ENCODE measurements at places on chromosomes 6 and 20.

DNA sequence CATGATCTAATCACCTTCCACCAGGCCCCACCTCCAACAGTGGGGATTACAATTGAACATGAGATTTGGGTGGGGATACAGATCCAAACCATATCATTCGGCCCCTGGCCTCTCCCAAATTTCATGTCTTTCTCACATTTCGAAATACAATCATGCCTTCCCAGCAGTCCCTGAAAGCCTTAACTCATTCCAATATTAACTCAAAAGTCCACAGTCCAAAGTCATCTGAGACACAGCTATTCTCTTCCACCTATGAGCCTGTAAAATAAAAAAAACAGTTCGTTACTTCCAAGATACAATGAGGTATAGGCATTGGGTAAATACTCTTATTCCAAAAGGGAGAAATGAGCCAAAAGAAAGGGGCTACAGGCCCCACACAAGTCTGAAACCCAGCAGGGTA is 222.6 kb downstream of the SOD2 start:
- no peak for DNase-seq

DNA sequence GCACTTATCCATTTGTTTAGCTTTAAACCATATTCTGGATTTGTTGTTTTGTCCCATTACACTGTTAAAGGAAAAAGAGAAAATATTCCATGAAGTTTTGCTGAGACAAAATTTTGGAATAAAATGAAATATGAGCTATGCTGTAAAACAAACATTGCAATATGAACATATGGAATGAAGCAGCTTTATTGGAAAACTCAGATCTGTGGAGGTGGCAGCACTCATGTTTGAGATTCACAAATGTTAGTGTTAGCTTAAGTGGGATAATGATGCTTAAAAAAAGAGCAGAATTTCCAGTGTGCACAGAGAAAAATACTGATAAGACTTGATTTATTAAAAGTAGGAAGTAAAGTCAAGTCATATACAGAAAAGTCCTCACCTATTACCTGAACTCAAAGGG is 196.2 kb downstream of the BCKDHB start:
- no peak for DNase-seq

DNA sequence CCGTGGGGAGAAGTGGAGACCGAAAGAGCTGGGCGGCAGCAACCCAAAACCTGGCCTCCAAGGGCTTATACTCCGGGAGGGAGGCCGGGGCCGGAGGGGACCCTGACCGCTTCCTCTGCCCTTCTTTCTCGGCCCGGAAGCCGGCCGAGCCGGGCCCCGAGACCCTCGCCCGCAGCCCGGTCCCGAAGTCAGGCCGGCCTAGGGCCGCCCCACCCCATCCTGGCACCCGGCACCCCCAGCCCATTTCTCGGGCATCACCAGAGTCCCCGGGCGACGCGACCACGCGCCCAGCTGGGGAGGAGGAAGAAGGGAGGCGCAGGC is 572 bp upstream of the ZDHHC14 start:
- DNase-seq: no peak

DNA sequence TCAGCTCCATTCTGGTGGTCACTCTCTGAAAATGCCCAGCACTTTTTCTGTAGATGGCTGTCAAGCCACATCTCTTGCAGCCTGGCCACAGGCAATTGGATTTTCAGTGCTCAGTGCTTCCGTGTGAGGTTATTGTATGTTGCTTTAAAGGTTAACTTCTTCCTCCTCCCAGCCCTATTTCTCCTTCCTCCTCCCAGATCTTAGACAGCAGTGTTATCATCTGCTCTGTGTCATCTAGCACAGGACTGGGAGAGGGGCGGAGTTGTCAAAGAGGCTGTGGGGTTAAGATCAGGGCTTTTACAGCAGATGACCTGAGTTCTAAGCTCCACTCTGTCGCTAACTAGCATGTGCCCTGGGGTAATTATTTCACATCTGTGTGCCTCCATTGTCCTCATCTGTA is 129.0 kb downstream of the PHACTR3 start:
- DNase-seq: no peak

Measured in mesothelial cell of epicardium (in vitro differentiated cells).